Tibial artery (tissue), 4 donors: ENCODE measurements at places on chromosomes 6 and 20.

GRCh38 chr20:53677447-53678314 is 84.0 kb upstream of the ZNF217 start:
- no peaks in the 10 kb centered on the region for H3K36me3 ChIP-seq
- peaks cover 5% of the 10 kb centered on the region for H3K4me1 ChIP-seq
- H3K27ac ChIP-seq, result no peak overlapping the region

DNA sequence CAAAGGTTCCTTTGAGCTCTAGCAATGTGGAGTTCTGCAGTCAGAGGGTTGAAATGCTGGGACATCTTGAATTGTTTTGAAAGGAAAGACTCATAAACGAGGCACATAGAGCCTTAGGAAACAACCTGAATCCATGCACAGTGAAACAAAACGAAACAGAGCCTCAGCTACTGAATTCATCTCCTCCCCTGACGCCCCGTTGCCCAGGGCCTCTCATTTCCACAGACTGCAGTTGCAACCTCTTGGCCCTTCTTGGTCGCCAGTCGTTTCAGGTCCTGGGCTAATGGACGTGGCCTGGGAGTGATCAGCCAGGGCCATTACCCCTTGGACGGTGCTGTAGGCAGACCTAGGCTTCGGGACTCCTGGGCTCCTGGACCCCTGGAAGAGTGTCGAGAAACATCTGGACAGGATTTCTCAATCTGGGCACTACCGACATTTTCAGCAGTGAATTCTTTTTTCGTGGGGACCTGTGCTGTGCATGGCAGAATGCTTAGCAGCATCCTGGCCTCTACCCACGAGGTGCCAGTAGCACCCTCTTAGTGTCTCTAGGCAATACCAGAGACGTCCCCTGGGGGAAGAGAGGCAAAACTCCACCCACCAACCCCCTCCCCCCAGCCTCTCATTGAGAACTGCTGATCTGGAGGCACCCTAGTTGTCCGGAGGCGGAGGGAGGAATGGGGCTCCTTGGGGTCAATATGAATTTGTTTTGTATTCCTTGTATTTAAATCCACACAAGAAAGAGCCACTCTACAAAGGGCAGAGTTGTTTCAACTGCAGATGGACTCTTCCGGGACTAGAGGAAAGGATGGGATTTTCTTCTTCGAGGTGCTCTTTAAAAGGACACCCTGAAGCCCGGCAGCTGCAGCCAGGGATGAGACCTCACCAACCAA is 50.2 kb downstream of the TMEM242 start:
- H3K4me1 ChIP-seq, result no peaks in the 10 kb centered on the region
- H3K27me3 ChIP-seq, result no peaks in the 10 kb centered on the region
- peak overlapping the region; percentile 90 for H3K27ac ChIP-seq
- H3K36me3 ChIP-seq, result no peaks in the 10 kb centered on the region
- DNase-seq, result no peak
- H3K4me3 ChIP-seq, result no peak overlapping the region

DNA sequence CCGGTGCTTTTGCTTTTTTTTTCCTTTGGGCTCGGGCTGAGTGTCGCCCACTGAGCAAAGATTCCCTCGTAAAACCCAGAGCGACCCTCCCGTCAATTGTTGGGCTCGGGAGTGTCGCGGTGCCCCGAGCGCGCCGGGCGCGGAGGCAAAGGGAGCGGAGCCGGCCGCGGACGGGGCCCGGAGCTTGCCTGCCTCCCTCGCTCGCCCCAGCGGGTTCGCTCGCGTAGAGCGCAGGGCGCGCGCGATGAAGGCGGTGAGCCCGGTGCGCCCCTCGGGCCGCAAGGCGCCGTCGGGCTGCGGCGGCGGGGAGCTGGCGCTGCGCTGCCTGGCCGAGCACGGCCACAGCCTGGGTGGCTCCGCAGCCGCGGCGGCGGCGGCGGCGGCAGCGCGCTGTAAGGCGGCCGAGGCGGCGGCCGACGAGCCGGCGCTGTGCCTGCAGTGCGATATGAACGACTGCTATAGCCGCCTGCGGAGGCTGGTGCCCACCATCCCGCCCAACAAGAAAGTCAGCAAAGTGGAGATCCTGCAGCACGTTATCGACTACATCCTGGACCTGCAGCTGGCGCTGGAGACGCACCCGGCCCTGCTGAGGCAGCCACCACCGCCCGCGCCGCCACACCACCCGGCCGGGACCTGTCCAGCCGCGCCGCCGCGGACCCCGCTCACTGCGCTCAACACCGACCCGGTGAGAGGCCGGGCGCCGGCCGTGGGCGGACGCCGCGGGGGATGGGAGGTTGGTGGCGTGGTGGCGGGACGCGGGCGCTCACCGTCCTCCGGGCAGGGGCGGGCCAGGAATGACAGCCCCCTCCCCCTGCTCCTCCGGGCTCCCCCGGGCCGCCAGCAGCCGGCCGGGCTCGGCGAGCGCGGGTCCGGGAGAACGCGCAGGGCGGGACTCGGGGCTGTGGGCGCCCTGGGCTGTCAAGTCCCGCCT is 606 bp downstream of the ID4 start:
- H3K27ac ChIP-seq, result peak overlapping the region; percentile 98
- peaks cover 4% of the 10 kb centered on the region for H3K4me1 ChIP-seq
- DNase-seq, result no peak

DNA sequence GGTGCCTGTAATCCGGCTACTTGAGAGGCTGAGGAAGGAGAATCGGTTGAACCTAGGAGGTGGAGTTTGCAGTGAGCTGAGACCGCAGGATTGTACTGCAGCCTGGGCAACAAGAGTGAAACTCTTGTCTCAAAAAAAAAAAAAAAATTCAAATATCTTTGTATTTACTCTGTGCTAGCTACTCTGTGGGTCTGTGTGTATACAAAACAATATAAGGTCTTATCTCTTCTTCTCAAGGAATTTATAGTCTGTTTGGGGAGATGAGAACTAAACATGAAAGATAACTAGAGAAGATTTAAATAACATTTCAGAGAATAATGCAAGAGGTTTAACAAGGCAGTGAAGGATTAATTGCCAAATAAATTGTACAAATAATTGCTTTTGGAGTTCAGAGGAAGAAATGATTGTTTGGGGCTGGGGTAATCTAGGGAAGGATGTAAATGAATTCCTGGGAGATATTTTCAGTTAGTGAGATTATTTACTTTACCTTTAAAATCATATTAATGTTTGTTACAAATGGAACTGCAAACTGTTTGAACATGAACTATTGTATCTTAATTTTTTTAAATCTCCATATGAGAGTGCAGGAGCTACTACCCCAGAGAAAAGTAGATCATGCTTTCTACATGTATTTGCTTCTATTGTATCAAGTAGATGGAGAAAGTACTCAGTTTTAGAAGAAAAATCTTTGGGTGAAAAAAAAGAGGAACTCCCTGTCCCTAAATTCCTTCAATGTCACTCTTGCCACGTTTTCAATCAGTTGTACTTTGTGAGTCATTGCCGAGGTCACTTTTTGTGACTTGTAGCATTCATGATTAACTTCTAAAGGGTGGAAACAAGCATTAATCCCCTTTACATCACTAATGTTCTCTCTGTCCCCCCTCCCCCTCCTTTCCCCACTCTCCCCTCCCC is 39.0 kb downstream of the NCOA3 start:
- no peaks in the 10 kb centered on the region for H3K4me1 ChIP-seq
- no peaks in the 10 kb centered on the region for H3K36me3 ChIP-seq
- H3K27me3 ChIP-seq, result no peaks in the 10 kb centered on the region
- H3K4me3 ChIP-seq, result no peak overlapping the region

- H3K27ac ChIP-seq, result no peak overlapping the region
- H3K4me1 ChIP-seq, result no peaks in the 10 kb centered on the region
- H3K36me3 ChIP-seq, result peaks cover 36% of the 10 kb centered on the region
- no peaks in the 10 kb centered on the region for H3K27me3 ChIP-seq
- no peak overlapping the region for H3K4me3 ChIP-seq
These were observed 11.0 kb downstream of the SHPRH start for GRCh38 chr6:145953200-145953599.

DNA sequence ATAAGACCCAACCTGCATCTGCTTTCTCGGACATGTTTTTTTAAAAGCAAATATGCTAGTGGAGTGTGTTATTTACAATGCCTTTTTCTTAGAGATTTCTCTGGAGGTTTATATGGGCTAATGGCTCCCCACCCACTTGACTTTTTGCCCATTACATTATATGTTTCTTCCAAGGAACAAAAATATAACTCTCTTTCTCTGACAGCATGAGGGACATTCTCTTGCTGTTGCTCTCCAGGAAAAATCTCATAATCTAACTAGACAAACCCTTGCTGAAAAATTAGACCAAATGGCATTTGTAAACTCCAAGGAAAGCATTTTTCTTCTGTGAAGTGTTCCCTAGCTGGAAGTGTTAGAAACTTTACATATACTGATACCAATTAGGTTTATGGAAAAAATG is 213.7 kb downstream of the PRL start:
- DNase-seq, result no peak
- no peak overlapping the region for H3K4me3 ChIP-seq
- no peak overlapping the region for H3K27ac ChIP-seq
- peaks cover 3% of the 10 kb centered on the region for H3K4me1 ChIP-seq
- H3K36me3 ChIP-seq, result no peaks in the 10 kb centered on the region

DNA sequence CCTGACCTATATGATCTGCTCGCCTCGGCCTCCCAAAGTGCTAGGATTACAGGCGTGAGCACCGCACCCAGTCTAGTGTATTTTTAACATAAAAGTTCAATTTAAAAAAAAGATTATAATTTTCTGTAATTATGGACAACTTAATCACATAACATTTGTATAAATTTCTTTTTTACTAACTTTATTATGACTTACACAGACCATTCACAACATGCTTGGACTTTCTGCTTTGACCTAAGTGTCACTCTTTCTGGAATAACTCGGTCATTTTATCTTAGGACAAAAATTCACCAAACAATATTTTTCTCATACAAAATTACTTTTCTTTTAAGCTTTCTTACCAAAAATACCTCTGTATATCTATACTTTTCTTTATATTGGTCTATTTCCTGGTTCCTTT is 15.4 kb upstream of the IL22RA2 start:
- H3K27ac ChIP-seq, result no peak overlapping the region
- no peaks in the 10 kb centered on the region for H3K36me3 ChIP-seq
- no peaks in the 10 kb centered on the region for H3K27me3 ChIP-seq

DNA sequence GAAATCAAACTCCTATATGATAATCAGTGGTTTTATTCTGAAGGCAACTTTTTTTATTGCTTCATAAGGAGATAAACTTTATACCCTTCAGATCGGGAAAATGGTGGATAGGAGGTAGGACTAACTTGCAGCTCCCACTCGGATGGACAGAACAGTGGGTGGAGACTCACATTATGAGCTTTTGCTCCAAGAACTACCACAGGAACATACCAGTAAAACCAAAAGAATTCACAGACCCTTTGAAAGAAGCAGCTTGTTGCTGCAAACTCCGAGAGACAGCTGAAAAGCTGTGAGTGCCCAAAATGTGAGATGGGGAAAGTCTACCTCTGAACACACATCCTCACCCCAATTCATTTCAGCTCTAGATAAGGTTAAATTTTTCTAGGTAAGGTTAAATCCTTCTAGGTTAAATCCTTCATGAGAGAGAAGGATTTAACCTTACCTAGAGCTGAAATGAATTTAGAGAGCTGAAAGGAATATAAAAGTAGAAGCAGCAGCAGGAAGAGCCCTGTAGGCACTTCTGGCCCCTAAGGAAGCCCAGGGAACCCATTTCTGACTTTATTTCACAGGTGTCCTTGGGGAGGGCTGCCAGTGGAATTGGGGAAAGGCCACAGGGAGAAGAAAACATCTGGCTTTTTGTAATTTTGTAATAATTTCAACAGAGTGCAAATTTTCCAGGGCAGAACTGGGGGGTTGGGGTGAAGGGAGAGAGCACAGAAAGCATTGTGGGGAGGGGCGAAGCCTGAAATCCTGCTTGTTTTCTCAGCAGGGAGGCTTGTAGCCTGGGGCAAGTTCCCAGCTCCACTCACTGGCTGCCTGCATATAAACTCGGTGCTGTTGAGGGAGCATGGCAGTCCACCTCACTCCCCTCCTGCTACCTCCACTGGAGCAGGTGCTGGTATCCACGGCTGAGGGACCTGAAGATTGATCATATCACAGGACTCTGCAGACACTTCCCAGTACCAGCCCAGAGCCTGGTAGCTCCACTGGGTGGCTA is 65.9 kb upstream of the HCRTR2 start:
- DNase-seq, result no peak
- H3K27me3 ChIP-seq, result no peaks in the 10 kb centered on the region
- no peak overlapping the region for H3K4me3 ChIP-seq
- no peaks in the 10 kb centered on the region for H3K36me3 ChIP-seq
- no peaks in the 10 kb centered on the region for H3K4me1 ChIP-seq

DNA sequence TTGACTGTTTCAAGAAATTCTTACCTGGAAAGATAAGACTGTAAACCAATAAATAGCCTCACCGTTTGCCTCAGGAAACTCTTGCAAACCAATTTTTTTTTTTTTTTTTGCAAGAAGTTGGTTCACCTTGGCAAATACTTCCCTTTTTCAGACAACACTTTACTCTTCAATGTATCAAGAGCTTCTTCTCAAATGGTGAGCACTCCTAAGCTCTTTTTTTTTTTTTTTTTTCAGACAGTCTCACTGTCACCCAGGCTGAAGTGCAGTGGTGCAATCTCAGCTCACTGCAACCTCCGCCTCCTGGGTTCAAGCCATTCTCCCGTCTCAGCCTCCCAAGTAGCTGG is 22.7 kb upstream of the SNTA1 start:
- H3K36me3 ChIP-seq, result no peaks in the 10 kb centered on the region
- no peaks in the 10 kb centered on the region for H3K27me3 ChIP-seq

GRCh38 chr6:24506814-24507520 is 12.2 kb downstream of the ALDH5A1 start:
- H3K4me3 ChIP-seq, result no peak overlapping the region
- no peak for DNase-seq
- no peak overlapping the region for H3K27ac ChIP-seq
- H3K27me3 ChIP-seq, result no peaks in the 10 kb centered on the region
- peaks cover 62% of the 10 kb centered on the region for H3K36me3 ChIP-seq

DNA sequence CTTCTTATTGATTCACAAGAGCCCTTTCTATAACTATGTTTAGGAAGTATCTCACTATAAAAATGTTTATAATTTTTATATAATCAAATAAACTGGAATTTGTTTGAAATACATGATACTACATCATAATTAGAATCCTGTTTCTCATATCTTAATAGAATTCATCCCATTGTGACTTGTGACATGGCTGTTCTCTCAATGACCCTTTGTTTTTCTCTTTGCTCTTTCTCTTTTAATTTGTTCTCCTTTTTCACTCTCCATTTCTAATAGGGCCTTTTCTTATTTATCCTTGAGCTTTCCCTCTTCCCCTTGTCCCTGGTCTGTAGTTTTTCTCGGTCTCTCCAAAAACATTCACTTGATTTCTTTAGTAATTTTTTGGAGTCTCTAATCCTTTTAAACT is 111.3 kb downstream of the ADGRB3 start:
- no peak overlapping the region for H3K27ac ChIP-seq
- no peaks in the 10 kb centered on the region for H3K4me1 ChIP-seq
- no peak overlapping the region for H3K4me3 ChIP-seq
- DNase-seq, result no peak
- H3K36me3 ChIP-seq, result no peaks in the 10 kb centered on the region
